ENCODE measurements at places on chromosomes 1 and 21. TPM values are rescaled to one million over a fixed set of nuclear protein-coding genes. Genes with fewer than 3 reads are reported as not detected.

Gene PAX7
- total RNA-seq: not detected

Gene RGS13
- not detected for total RNA-seq

Gene ABCG1
- 14.6 TPM for total RNA-seq

Gene CLDN8
- not detected for total RNA-seq

Gene IPP
- total RNA-seq: 12.5 TPM

DNA sequence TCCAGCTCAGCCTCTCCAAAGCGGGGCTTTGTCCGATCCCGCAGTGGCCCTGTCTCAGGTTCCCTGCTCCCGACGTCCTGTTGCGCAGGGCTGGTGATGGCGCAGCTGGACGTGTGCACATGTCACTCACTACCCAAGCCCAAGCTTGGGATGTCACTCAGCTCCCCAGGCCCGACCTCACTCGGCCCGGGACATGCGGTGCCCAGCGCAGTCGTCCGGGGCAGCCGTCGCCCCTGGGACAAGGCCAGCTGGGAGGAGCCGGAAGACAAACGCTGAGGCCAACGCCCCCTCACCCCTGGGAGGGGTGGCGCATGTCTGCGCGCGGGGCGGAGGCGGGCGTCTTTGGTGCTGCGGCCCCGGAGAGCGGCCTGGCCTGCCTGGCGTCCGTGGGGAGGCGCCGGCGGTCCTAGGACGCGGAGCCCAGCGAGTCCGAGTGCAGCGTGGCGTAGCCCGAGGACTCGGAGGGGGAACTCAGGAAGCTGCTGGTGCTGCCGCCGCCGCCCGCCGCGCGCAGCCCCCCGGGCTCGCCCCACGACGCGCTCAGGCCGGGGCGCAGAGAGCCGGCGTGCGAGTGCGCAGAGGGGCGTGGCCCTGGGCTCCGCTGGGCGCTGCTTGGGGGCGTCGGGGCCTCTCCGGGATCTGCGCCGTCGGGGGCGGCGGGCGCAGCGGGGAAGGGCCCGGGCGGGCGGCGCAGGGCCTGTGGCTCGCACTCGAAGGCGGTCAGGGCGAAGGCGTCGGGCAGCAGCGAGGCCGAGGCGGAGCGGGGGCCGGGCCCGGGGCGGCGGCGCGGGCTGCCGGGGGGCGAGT lies 5.2 kb downstream of the HES3 start:
- peaks cover 13% of the 10 kb centered on the region for H3K4me1 ChIP-seq
- DNase-seq: no peak
- no peak overlapping the region for H3K27ac ChIP-seq

GRCh38 chr1:26690576-26691031 lies 5.2 kb upstream of the ARID1A start:
- H3K36me3 ChIP-seq: no peaks in the 10 kb centered on the region
- H3K4me1 ChIP-seq: peaks cover 19% of the 10 kb centered on the region
- peak overlapping the region; percentile 18 for H3K27ac ChIP-seq
- DNase-seq: no peak
- no peak overlapping the region for H3K4me3 ChIP-seq

DNA sequence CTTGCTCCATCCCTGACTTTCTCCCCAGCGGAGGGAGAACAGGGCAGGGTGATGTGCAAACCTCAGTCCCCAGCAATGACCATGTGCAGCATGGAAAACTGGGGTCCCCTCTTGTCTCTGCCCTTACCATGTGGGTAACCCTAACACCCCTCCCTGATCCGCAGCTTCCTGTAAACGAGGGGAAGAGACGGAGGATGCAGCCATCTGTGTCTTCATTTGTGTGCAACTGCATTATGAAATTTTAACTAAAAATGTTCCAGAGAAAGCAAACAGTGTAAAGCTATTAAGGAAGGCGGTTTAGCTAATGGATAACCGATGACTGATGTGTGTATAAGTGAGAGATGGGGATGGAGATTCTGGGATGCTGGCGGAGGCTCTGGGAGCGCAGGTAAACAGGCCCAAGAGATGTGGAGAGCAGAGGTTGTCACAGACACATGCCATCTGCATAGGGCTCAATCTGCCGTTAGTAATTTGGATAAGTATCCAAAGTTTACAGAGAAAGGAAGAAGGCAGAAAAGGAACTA lies 206.6 kb downstream of the DSCAM start:
- H3K27me3 ChIP-seq: no peaks in the 10 kb centered on the region
- no peak for DNase-seq
- H3K4me1 ChIP-seq: no peaks in the 10 kb centered on the region
- H3K4me3 ChIP-seq: no peak overlapping the region
- no peaks in the 10 kb centered on the region for H3K36me3 ChIP-seq
- no peak overlapping the region for H3K27ac ChIP-seq

DNA sequence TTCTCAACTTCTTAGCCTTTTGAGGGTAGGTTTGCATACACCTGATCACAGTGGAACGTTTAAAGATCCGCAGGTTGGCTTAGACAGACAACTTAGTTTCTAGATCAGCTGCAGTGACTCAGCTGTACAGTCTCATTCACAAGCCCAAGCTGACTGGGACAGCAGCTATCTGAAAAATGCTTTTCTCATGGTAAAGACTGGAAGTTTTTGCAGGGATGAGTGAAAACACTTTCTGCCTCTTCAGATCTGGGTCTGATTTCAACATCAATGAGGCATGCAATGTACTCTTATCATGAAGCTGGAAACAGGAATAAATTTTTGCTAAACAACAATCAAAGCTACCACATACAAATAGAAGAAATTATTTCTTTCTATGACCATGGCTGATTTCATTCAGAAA lies 61.1 kb upstream of the PTBP2 start:
- H3K4me1 ChIP-seq: no peaks in the 10 kb centered on the region
- H3K27ac ChIP-seq: no peak overlapping the region
- H3K27me3 ChIP-seq: no peaks in the 10 kb centered on the region
- no peaks in the 10 kb centered on the region for H3K36me3 ChIP-seq
- DNase-seq: no peak

DNA sequence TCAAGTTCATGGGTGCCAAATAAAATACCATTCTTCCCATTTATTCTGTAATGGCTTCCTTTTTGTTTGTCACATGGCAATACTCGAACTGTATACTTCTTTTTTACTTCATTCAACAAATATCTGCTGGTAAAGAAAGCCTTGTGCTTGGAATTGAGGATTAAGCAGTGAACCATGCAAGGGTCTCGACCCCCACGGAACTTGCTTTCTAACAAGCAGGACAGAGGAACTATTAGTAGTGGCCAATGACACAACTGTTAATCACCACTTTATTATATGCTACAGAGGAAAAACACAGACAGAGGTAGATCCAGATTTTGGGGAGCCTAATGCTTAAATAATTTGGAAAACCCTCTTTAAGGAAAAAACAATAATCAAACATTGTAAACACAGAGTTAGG lies 542.2 kb downstream of the DPYD start:
- H3K4me1 ChIP-seq: no peaks in the 10 kb centered on the region
- H3K36me3 ChIP-seq: no peaks in the 10 kb centered on the region
- H3K4me3 ChIP-seq: no peak overlapping the region
- H3K27me3 ChIP-seq: no peaks in the 10 kb centered on the region
- no peak for DNase-seq

All from naive thymus-derived CD4-positive, alpha-beta T cell (primary cell).